ENCODE measurements at places on chromosomes 5 and 9.

GRCh38 chr9:131562032-131562959, 17.0 kb downstream of the PRRT1B start:
- DNase-seq: no peak

DNA sequence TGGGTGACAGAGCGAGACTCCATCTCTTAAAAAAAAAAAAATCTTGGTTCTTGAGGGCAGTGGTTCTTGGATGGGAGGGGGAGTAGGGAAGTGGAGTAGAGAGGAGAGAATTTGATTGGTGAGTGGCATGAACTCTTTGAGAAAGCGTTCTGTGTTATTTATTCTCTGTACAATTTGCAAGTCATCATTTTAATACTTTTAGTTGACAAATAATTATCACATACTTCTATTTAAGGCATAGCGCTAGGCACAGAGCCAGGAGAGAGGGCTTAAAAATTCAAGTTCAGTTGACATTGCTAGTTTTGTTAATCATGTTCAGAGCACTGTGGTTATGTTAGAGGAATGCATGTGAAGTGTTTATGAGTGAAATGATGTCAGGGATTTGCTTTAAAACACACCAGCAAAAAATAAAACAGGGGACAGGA, 24.6 kb downstream of the HSDL2 start:
- no peak for DNase-seq

DNA sequence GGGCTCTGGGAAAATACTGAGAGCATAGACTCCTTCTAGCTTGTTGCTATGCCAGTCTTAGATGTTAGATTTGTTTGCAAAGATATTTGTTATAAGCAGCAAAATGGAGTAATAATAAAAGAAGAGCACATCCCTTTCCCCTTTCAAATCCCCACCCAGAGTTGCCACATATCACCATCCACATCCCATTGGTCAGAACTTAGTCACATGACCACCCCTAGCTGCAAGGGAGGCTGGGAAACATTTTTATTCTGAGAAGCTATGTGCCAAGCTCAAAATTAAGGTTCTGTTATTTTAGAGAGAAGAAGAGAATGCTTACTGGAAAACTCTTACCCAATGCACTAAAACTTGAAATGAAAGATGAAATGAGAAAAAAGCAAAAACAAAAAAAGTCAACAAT, 193.9 kb upstream of the MVB12B start:
- no peak for DNase-seq

DNA sequence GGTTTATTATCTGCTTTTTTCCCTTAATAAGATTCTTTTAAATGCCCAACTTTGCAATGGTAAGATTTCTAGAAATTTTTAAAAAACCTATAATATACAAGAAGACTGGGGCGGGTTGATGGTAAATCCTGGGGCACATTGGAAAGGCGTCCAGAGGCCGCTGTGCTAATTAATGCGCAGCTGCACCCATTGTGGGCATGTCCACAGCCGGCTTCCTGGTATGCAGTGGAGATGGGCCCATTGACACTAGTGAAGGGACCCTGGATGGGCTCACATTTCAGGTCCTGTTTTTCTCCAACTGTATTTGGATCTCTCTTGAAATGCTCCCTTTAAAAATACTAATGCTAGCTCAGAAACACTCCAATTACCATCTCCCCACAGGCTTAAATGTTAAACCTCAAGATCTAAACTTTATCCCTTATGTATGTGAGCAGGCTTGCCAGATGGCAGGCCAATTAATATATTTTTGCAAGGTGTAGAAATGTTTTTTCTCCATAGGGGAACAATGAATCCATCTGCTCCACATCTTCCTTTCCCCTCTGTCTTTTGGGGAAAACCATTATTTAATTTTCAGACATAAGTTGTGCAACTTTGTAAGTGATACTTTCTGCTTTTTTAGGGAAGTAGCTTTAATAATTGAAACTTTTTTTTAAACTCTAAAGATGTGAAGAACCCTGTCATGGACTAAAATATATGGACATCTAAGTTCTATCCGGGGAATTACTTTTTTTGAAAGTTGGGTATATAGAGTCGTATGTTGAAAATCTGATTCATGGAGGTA, 177.3 kb downstream of the CD180 start:
- no peak for DNase-seq

Measured in stimulated activated naive CD4-positive, alpha-beta T cell treated with Interleukin-2 at 50 U/mL for 16 hours (primary cell).